ENCODE measurements at places on chromosomes 4 and X.
A peak's percentile ranks its signal among the peaks of the same experiment; 100 is the strongest.

- no peak for DNase-seq
Measured at GRCh38 chr4:168515222-168516011, 18.6 kb downstream of the PALLD start.

- DNase-seq, result no peak
Measured at GRCh38 chr4:25843340-25844097, 19.3 kb downstream of the SEL1L3 start.

DNA sequence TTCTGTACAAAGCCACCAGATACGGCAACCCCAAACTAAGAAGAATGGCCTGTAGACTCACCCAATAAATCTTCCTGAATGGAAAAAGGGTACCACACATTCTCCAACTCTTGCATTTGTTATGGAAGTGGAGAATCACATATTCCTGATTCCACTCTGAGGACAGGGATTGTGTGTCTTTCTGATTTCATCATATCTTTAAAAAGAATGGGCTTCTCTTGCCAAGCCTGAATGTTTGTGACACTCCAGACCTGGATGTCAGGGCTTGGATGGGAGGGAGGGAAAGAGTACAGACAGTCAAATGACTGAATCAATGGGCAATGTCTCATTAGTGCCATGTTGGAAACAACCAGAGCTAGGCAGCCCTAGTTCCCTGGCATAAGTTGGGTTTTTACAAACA lies 77.4 kb downstream of the PLAC1 start:
- DNase-seq, result no peak

DNA sequence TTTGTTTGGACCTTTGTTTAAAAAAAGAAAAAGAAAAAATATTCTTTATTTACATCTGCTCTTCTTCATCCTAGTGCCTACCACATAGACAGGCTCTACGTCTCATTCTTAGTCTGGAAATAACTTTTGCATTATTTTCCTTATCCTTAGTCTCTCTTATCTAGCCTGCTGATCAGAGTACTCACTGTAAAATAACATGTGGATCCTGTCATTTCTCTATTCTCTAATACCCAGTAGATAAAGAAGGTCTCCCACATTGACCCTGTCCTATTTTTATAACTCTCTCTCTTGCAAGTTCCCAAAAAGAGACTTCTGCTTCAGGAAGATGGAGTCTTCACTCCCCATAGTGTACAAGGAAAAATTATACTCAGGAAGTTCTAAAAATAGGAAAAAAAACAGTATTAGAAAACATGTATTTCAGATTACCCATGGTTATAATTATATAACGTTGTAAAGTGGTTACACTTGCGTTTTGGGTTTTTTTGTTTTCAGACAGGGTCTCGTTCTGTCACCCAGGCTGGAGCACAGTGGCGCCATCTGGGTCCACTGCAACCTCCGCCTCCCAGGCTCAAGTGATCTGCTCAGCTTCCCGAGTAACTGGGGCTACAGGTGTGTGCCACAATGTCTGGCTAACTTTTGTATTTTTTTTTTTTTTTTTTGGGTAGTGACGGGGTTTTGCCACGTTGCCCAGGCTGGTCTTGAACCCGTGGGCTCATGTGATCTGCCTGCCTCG lies 23.8 kb downstream of the ZFX start:
- no peak for DNase-seq

DNA sequence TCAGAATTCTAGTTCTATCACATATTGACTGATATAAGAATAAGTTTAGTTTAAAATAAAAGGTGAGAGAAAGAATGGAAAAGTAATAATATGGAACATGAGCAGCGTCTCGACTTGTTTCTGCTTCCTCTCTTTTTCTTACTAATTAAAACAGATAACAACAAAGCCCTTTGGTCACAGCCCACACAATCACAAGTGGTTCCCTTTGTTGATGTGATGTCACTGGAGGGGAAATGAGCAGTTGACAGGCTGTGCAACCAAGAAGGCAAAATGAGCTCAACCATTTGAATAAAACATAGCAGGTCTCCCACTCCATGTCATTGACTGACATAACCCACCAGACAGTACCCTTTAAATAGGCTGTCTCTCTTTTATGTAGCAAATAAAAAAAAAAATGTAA lies 342.5 kb upstream of the MAGEB2 start:
- no peak for DNase-seq

GRCh38 chrX:143873343-143873742 lies 10.5 kb upstream of the UBE2NL start:
- DNase-seq, result no peak

GRCh38 chrX:100494646-100495370 lies 84.7 kb upstream of the PCDH19 start:
- DNase-seq, result no peak

GRCh38 chrX:114372937-114373336 lies 210.9 kb upstream of the HTR2C start:
- DNase-seq, result no peak

GRCh38 chrX:17788439-17788838 lies 51.1 kb downstream of the SCML1 start:
- peak; percentile 15 for DNase-seq

GRCh38 chrX:101774340-101774739 lies 114.7 kb upstream of the ARMCX2 start:
- DNase-seq, result no peak

- no peak for DNase-seq
Measured at GRCh38 chr4:13706120-13706519, 78.6 kb upstream of the BOD1L1 start.

DNA sequence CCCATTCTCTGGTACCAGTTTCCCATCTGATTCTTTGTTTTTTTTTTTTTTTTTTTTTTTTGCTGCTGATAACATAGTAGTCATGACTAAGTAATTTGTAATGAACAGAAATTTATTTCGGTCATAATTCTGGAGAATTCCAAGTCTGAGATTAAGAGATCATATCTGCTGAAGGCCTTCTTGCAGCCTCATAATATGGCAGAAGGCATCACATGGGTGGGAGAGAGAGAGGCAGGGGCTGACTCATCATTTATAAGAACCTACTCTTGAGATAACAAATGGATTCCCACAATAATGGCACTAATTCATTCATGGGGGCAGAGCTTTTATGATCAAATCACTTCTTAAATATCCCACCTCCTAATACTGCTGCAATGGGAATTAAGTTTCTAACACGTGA lies 1034.3 kb downstream of the STIM2 start:
- no peak for DNase-seq

GRCh38 chr4:86472377-86473019 lies 112.6 kb upstream of the MAPK10 start:
- DNase-seq, result no peak

GRCh38 chr4:114386637-114387233 lies 211.9 kb upstream of the UGT8 start:
- DNase-seq, result no peak

DNA sequence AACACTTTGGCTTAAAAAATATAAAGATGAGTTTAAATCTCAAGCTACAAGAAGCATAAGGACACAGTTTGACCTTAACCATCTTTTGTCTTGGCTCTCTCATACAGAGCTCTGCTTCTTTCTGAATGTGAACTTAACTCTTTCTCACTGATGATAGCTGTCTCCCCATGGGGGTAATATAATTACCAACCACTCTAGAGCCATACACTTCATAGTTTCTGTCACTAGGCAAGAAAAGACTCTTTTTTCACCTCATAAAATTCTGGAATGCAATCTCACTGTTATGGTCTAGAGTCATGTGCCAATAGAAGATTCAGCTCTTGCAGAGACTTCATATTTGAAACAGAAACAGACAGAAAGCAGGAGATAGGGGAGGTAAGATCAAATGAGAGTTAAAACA lies 481.7 kb upstream of the AGA start:
- DNase-seq, result no peak

GRCh38 chr4:35526456-35526855 lies 717.9 kb downstream of the ARAP2 start:
- DNase-seq, result no peak

GRCh38 chrX:123322536-123322935 lies 138.5 kb downstream of the GRIA3 start:
- DNase-seq, result no peak

DNA sequence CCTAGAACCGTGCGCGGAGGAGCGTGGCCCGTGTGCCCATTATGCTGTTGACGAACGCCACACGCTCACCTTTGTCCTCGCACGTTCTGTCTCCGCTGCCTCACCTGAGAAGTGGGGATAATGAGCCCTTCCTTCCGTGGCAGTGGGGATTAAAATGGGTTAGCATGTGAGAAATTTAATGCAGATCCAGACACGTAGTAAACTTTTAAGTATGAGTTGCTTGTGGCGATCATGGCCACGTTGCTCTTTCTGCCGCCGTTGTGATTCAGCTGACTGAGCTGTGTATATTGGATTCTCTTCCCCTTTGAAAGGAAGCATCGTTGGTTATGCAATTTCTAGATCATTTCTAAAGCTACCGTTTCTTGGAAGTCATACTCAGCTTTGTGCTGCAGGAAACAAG lies 16.5 kb downstream of the TBC1D14 start:
- no peak for DNase-seq

- no peak for DNase-seq
Measured at GRCh38 chrX:20053537-20053936, 62.7 kb upstream of the BCLAF3 start.

DNA sequence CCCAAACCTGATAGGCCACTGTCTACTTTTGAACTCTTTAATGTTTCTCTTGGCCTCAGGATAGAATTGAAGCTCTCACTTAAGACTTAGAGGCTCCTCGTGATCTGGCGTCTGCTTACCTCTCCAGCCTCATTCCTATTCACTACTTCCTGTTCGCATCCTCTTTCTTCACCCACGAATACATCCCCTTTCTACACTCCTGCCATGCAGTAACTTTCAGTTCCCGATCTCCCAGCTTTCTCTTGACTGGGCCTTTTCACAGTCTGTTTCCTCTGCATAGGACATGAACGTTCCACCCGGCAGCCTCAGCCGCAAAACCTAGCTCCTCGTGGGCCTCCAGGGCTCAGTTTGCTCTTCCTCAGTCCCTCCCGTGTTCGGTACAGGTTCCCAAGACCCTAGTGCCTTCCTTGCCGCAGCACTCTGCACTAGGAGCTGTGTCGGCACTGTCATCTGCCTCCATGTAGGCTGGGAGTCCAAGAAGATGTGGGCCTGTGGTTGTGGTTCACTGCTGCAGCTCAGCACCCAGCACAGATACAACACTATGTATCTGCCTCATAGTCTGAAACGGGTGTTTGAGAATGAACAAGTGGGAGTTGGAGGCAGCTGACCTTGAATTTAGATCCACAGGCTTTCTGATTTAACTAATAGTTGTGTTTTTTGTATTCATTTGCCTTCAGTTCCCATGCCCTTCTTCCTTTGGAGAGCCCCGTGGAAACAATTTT lies 15.8 kb downstream of the RPL39 start:
- DNase-seq, result no peak

DNA sequence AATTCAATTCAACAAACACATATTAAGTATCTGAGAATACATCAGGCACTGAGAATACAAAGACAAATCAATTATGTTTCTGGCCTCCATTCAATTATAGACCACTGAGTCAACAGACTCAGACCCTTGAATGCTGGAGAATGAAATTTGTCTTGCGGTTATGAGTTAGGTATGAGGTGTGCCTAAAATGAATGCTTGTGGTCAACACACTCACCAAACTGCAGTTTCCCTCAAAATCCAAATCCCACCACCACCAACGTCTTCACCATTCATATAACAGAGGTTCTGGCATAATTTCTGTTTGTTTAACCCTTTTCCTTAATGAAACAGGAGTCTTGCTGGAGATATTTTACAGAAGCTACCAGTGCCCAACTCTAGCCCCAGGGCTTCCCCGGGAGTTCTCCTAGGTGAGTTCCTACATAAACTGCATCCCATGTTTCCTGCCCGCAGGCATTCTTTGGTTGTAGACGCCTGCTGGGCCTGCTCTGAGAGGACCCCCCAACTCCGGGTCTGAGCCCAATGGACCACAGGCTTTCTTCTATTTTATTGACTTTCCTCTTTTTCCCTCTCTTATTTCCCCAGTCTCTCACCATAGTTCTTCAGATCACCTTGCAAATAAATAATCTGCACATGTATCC lies 119.2 kb downstream of the DDX53 start:
- no peak for DNase-seq

GRCh38 chr4:61231421-61231820 lies 31.3 kb downstream of the ADGRL3 start:
- DNase-seq, result no peak

GRCh38 chrX:69222103-69223090 lies 57.1 kb upstream of the PJA1 start:
- peak; percentile 12 for DNase-seq

DNA sequence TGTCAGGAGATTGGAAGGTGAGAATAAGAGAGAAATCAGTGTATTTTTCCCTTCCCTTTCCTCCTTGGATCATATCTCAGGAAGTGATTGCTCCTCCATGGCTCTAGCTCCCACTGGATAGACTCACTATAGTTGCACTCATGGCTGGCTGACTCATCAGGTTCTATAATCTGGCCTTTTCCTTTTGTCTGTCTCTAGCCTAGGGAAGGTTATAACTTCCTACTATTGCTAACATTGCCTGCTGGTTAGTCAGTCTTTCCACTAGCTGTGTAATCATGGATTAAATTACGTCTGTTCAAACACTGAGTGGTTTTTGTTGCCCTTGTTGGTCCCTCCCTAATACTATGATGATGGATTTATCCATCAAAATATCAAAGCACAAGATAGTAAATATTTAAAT lies 195.5 kb upstream of the VEGFC start:
- DNase-seq, result peak; percentile 29

DNA sequence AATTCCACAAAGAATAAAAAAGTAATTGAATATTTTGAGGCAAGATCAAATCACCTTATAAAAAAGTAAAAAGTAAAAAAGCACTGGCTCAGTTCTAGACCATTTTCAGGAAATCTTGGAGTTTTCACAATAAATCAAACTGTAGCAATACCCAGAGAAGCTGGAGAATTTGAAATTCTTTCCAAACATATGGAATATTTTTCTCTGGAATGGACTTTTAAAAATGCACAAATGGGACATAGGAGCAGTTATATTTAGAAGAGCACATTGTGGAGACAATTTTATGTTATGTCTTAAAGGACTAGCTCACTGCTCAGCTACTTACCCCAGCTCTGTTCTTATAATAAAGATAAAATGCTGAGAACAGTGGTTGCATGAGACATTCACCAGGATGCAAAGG lies 211.9 kb upstream of the KIT start:
- DNase-seq, result no peak

DNA sequence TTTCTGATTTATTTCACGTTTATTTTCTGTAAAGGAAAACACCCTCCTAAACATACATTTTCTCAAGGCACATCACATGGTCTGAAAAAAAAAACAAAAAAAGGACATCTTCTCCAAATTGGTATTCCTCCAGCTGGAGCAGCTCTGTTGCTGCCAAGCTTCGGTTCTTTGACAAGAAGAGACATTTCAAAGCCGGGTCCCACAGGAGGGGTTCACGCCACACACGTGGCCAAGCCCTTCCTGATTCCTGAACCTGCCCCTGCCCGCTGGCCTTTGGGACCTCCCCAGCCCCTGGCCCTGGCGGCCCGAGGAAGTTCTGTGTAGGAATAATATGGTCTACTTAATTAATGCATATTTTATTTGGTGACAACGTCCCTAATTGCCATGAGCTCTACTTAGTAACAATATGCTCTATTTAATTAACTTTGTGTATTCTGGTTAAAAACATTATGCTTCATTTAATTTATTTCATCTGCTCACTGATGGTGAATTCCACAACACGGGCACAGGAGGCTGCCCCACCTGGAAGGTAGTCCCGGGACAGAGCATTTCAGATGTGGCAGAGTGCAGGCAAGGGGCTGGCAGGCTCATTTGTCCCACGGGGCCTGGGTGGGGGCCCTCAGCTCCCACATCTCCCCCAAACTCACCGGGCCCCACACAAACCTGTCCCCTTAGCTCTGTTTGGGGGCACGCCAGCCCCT lies 5.4 kb upstream of the RGS12 start:
- no peak for DNase-seq

GRCh38 chr4:188941524-188942119 lies 802.4 kb downstream of the TRIML1 start:
- DNase-seq, result peak; percentile 73

GRCh38 chr4:119244344-119244743 lies 31.8 kb downstream of the USP53 start:
- no peak for DNase-seq
